Endothelial cell of umbilical vein (primary cell): ENCODE measurements at places on chromosomes 6 and 20. TPM values are rescaled to one million over a fixed set of nuclear protein-coding genes. Genes with fewer than 3 reads are reported as not detected.

GRCh38 chr6:38676974-38677544 is 25.9 kb downstream of the GLO1 start:
- DNase-seq = no peak

GRCh38 chr6:157562997-157563396 is 182.0 kb downstream of the ZDHHC14 start:
- no peak for DNase-seq

DNA sequence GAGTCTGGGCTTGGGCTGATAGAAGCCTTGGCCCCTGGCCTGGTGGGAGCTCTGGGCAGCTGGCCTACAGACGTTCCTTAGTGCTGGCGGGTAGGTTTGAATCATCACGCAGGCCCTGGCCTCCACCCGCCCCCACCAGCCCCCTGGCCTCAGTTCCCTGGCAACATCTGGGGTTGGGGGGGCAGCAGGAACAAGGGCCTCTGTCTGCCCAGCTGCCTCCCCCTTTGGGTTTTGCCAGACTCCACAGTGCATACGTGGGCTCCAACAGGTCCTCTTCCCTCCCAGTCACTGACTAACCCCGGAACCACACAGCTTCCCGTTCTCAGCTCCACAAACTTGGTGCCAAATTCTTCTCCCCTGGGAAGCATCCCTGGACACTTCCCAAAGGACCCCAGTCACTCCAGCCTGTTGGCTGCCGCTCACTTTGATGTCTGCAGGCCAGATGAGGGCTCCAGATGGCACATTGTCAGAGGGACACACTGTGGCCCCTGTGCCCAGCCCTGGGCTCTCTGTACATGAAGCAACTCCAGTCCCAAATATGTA is 957 bp upstream of the VEGFA start:
- DNase-seq = no peak

DNA sequence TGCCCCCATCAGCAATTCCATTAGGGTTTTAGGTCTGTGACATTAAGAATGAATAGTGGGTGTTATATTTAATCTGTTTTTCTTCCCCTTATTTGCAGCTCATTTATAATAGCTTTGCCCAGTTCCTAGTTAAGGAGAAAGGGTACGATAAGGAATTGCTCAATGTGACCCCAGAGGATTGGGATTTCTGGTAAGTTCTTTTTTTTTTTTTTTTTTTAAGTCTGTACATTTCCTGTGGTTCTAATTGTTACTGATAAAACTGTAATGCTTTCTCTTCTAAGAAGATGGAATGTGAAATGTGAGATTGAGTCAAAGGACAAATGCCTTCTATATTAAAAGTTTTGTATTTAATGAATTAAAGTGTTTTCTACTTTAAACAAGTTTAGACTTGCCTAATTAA is 5.5 kb downstream of the NT5DC1 start:
- DNase-seq = peak; percentile 14

DNA sequence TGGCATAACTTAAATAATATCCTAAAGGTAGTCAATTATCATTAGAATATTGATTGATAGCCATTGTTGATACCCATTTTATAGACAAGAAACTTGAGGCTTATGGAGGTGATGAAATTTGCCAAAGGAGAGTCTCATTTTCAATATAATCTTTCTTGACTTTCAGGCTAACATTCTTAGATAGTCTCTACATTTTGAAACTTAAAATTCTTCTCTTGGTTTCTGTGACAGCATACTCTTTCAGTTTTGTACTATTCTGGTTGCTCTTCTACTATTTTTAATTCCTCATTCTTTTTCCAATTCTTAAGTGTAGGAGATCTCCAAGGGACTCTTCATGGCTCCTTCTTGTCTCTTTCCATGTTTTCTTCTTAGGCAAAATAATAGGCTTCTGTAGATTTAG is 3.7 kb upstream of the SH3BGRL2 start:
- no peak for DNase-seq

DNA sequence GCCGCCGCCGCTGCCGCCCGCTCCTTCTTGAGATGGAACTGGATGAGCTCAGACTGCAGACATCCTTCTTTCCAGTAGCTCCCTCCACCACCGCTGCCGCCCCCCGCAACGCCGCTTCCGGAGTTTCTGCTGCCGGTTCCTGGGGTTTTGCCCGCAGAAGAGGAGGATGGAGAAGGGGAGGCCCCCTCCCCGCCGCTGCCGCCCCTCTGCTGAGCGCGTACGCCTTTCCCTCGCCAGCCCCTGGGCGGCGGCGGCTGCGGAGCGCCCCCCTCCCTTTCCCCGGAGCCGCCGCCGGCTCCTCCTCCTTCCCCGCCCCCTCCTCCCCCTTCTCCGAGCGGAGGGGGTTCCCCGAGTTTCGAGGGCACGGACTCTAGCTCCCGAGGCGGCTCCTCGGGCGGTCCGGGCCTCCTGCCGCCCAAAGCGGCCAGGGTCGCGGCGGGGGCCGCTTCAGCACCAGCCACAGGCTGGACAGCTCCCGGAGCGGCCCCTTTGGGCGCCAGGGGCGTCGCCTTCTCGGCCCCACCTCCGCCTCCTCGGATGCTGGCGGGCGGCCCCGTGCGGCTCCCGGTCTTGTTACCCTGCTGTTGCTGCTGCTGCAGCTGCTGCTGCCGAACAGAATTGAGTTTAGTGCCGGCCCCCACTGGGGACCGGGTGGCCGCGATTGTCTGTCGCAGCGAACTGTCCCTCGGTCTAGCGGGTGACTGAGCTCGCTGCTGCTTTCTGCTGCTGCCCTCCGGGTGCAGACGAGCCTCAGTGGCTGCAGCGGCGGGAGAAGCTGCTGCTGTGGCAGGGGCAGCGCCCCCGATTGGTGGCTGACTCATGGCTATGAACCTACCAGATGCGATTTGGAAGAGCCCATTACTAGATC is 3.1 kb downstream of the MTCL3 start:
- DNase-seq = peak; percentile 19

DNA sequence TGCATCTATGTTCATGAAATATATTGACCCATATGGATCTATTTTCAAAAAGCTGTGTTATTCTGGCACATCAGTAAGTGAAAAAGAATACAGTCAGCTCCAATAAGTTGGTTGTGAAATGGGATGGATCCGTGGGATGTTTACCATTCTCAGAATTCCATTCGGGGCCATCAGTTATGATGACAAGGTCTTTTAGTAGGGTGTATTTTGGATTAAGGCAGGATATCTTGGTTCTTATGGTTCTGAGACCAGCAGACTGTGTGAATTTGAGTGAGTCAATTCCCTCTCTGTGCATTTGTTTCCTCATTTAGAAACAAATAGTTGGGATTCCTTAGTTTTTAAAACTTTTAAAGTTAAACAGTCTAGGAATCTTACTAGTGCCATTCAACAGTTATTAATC is 287.4 kb downstream of the CD109 start:
- no peak for DNase-seq

DNA sequence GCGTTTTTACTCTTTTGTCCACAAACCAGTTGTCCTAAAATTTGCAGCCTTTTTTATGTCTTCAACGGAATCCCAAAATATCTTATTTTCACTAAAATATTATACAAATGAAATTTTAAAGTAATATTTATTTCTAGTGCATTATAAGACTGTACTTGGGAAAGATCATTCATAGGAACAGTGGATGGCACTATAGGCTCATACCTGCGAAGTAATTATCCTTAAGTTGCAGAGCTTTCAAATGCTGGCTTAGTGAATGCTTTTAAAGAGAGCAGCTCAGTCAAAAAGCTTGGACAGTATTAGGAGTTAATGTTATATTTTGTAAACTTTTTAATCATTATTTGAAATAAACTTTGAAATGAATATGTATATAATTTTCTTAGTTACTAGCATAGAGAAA is 254.9 kb downstream of the CDKAL1 start:
- DNase-seq = peak; percentile 18

- DNase-seq = no peak
Observed at GRCh38 chr20:17625246-17626051, 55.6 kb downstream of the DSTN start.

DNA sequence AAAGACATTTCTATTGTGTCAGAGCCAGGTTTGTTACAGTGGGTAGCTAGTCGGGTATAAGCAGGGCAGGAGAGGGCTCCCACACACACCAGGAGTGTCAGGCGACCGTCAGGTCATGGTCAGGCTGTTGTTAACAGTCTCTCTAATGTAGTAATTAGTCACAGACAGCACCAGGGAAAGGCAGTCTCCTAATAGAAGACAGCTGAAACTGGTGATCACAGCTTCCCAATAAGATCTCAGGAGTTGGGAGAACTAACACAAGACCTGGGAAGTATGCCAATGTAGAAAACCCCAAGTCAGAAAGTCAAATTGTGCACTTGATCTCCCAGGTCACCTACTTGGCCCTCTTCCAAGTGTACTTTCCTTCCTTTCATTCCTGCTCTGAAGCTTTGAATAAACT is 53.0 kb upstream of the GPR6 start:
- DNase-seq = no peak

RSPO3 gene
- total RNA-seq = 8.6 and 11.1 TPM in 2 replicates

MYH7B gene
- 0.07 TPM in 1 of 2 replicates, not detected in the other for total RNA-seq

COMMD7 gene
- total RNA-seq = 55.9 and 58.8 TPM in 2 replicates

DNA sequence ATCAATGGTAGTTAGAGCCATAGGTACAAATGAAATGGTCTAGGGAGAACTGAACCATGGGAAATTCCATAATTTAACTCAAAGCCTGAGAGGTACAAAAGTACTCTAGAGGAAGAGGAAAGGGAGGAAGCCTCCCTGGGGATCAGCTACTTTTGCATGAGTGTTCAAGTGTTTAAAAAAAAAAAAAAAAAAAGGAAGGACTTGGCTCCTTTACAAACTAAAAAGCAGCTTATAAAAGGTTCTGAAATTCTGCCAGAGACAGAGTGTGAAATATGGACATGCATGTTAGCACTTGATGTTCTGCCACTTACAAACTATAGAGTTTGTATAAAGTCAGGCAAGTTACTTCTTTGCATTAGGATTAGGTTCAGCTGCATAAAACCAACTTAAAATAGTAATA is 290.0 kb downstream of the TBC1D7 start:
- DNase-seq = peak; percentile 5

SLC22A1 gene
- total RNA-seq = not detected in 2 replicates

DNA sequence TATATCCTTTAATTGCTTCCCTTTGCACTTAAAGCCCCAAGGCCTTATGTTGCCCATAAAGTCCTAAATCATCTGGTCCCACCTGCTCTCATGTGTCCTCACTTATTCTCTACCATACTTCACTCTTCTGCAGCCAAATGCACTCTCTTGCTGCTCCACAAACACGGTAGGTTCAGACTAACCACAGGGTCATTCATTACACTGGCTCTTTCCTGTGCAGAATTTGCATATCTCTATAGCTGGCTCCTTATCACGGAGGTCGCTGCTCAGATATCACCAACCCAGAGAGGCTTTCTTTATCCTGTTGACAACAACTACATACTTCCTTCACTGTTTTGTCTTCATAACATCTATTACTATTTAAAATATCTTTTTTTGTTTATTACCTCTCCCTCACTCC is 86.8 kb downstream of the MOXD1 start:
- DNase-seq = no peak

DNA sequence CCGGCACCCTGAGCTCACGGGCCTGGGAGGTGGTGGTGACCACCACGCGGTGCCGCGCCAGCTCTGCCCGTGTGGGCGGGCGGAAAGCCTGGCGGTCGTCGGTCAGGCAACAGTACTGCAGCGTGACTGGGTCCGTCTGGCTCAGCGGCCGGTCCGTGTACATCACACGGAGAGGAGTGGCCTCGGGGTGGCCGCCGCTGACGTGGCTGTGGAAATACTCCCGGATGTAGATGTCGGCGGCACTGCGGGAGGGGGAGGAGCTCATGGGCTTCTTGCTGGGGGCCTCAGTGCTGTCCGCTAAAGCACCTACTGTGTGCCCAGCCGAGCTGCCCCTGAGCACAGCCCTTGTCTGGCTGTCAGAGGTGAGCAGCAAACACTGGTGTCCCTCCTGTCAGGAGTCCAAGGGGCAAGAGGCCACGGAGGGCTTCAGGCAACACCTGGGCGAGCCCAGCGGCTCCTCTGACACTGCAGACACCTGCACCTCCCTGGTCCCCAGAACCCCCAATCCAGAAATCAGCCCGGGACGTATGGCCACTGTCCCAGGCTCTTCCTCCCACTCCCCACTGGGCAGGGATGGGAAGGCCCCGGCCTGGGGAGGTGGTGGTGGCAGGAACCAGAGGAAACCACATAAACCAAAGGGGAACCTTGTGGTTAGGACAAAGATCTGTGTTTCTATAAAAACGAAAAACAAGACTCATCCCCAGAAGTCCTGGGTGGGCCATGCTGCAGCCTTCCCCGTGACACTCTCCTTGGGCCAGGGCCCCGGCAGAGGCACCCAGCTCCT is 6.5 kb downstream of the HELZ2 start:
- no peak for DNase-seq

FAM209B gene
- total RNA-seq = not detected in 2 replicates

DNA sequence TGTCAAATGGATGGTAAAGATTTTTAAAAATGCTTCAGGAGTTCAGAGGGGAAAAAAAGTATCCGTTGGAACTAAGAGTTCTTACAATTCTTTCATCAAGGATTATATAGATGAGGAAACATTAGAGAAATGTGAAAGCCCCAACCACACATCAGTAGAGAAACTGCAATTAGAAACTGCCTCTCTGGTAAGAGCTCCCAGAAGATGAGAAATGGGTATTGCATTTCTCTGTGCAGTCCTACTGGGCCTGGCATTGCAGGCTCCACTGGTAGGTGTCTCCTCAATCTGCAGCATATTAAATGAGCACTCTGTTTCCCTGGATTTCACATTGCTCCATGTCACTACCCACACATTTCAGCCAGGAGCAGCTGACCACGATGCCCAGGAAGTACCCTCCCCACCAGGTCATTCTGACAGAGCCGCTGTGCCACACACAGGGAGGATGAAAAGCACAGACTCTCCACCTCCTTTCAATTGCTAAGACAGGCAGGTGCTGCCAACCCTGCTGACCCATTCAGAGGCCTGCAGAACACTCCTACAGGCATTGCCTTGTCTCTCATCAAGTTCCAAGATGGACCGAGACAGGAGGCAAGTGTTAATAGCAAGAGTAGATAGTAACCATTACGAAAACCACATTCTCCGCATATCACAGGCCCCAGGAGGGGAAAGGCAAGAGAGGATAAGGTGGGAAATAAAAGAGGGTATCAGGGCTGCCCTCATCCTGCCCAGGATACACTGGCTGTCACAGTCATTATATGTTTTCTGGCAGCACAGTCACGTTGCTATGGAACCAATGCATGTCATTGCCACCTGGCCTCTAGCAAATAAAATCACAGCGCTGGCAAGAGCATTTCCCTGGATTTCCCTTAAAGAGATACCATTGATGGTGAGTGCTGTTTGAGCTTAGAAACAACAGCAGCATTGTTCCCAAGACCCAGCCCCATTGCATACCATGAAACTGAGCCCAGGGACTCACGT is 241.7 kb downstream of the ATXN1 start:
- DNase-seq = no peak

DNA sequence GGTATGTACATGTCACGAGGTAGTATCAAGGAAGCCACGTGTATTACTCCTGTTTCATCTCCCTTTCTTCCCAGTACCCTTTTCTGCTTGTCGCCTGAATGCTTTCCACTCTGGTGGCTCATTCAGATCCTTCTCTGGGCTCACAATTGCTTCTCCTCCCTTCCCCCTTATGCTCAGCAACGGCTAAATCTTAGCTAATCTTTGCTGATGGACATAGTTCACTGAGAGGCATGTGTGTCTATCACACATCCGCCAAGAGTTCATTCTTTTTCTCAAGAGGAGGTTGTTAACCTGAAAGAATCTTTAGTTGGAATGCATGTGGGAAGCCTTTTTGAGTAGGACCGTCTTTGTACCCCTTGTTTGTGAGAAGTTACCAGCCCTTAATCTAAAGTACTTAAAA is 25.8 kb upstream of the MROH8 start:
- DNase-seq = no peak

- no peak for DNase-seq
Observed at GRCh38 chr20:20426655-20426907, 58.7 kb downstream of the INSM1 start.
